ENCODE measurements at places on chromosomes 5 and 9. TPM values are rescaled to one million over a fixed set of nuclear protein-coding genes. Genes with fewer than 3 reads are reported as not detected.

DNA sequence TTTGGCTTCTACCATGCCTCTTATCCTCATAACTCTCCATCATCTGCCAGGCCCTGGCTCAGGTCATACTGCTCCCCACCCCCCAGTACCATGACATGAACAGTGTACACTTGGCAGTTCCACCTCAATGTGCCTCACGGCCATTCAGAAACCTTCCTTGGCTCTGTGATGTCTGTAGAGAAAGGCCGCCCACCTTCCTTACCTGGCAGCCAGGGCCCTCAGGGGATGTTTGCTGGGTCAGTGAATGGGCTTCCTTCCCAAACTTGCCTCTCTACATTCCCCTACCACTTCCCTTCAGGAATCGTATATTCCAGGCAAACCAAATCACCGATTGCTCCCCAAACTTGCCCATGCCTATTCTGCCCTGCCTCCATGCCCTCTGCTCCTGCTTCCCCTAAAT lies 101.1 kb downstream of the PSD2 start:
- no peak for DNase-seq

DNA sequence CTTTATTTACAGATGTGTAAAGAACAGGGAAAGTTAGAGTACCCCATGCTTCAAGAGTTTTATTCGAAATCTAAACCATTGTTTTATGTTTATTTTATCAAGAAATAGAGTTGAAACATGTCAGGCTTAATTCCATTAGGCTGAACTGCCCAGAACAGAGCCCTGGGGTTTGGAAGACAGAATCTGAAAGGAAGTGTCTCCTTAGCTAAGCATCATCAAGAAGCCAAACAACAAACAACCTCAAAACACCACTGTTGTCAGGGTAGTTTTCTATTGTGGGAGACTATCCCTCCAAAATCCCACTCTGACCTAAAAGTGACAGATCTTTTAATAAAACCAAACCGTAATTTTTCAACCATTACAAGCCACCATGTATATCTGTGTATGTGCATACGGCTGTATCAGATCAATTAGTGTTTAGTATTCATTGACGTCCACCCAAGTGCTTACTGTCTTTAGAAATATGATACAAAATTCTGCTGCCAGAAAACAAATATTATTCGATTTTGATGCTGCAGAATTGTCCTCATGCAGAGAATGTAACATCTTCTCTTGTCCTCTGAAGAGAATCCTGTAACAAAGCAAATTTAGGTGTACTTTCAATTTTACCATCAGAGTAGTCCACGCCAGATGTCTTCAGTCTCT lies 271.9 kb upstream of the TMEM161B start:
- DNase-seq = no peak

C5orf63 gene
- 5.8 TPM for polyA plus RNA-seq

- no peak for DNase-seq
Measured at GRCh38 chr9:114906922-114907571, 23.3 kb downstream of the TNFSF8 start.
